ENCODE measurements at places on chromosomes 4 and X.

- DNase-seq, result no peak
These were observed 960.9 kb upstream of the HS3ST1 start for GRCh38 chr4:12389604-12390003.

DNA sequence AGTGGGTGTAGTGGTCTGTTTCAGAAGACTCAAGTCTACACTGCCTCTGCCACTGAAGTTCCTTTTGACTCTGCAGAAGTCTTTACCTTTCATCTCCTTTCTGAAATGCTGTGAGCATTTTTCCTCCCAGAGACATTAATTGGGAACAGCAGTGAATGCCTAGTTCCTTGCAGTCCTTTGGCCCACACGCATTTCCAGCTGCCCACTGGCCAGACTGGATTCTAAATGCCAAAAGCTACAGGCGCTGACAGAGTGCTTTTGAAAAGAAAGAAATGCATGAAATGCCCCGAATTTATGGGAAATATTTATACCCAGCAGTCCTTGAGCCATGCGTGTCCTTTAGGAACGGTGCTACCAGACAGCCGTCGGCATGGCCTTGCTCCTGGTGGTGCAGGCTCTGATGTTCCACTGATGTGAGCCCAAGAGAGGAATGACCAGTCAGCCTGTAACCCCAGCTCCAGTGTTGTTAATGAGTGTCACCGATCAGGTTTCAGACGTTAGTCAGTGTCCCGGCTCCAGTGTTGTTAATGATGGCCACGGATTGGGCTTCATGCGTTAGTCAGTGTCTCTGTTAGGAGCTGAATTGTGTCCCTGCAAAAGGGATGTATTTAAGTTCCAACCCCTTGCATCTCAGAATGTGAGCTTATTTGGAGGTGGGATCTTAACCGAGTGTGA is 132.6 kb downstream of the TBL1X start:
- no peak for DNase-seq

GRCh38 chrX:139692506-139692849 is 15.5 kb downstream of the MCF2 start:
- no peak for DNase-seq

DNA sequence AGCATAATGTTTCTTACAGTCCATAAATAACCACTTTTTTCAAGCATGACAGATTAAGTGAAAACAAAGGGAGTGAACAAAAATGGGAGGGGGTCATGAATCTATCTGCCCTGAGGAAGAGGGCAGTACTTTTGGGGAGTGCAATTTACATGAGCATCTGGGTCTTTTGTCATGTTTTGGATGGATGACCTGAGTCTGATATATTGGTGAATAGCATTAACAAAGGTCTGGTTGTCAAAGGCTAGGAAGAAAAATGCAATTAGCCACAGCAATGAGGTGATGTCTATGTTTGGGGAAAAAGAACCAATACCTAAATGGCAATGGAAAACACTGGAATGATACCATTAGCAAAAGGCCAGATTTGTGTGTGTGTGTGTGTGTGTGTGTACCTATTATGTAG is 15.1 kb upstream of the MAD2L1 start:
- DNase-seq, result no peak

GRCh38 chrX:41481264-41482109 is 34.3 kb downstream of the NYX start:
- DNase-seq, result no peak

DNA sequence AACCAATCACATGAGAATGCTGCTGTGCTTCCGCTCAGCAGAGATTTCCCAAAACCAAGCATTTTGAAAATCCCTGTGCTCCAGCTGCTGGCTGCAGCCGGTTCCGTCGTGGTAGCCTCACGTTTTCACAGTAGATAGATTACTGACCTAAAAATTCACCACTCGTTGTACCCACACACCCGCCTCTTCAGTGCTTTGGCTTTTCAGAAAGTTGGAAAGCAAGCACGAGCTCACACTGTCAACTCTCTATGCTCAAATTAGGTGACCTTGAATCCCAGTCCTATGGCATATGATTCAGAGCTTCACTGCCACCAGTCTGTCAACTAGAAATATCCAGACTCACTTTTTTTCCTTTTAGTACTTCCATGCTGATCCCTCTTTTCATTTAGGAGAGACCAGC is 168.9 kb downstream of the DCTD start:
- no peak for DNase-seq

GRCh38 chr4:104589264-104589868 is 94.7 kb upstream of the CXXC4 start:
- DNase-seq, result no peak

GRCh38 chr4:115325836-115326235 is 212.4 kb upstream of the NDST4 start:
- DNase-seq, result no peak

GRCh38 chrX:71181558-71181909 is 36.9 kb downstream of the NLGN3 start:
- peak; percentile 28 for DNase-seq

DNA sequence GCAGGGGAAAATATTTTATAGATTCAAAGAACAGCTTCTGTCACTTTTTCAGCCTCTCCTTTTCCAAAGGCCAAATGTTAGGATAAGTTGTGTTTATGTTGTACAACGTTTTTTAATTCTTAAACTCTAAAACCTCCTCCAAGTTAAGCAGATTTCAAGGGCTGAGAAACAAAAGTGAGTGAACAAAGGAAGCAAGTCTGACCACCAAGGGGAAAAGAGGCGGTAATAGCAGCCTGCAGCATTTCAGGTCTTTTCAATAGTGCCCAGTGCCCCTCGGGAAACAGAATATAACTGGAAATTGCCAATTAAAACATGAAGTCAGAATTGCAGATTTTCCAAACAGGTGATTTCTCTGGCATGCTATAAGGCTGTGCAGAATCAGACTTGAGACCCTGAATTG is 510.0 kb upstream of the HTR2C start:
- no peak for DNase-seq

Data from stimulated activated CD4-positive, alpha-beta T cell treated with anti-CD3 and anti-CD28 coated beads, Interleukin-1b, Interleukin-23, amount 100 ng/mL, for 24 hours (primary cell).